ENCODE measurements at places on chromosomes 3 and 15.

GRCh38 chr15:77167406-77167805, 96.5 kb upstream of the TSPAN3 start:
- no peak for DNase-seq

DNA sequence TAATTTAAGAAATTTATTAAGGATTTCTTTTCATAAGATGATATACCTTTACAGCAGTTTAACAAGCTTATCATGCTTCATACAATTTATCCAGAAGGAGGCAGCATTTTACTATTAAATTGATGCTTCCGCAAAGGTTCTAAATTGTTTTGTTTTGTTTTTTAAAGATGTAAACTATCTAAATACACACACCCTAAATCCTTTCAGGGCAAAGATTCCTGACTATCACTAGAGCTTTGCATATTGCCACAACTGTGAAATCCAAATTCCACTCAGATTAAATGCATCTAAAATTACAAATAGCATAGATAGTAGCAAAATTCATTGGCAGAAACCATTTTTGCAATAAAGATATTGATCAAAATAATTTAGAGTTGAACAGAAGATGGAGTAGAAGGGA, 44.5 kb upstream of the CCNL1 start:
- DNase-seq: peak; percentile 57

GRCh38 chr15:41937568-41937923, 34.8 kb downstream of the EHD4 start:
- DNase-seq: no peak

DNA sequence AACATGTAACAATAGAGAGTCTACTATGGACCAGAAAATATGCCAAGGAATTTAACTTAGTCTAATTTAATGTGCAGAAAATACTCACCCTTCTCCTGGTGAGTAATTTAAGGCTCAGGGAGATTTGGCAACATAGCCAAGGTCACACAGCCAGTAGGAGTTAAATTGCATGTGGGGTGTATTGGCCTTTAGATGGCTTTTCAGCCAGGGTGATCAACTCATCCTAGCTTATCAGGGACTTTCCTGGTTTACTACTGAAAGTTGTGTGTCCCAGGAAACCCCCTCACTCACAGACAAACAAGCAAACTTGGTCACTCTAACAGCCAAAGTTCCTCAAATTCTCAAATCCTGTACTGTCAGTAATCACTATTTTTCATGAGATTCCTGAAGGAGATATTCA, 2.6 kb upstream of the SLC9A9 start:
- DNase-seq: no peak

DNA sequence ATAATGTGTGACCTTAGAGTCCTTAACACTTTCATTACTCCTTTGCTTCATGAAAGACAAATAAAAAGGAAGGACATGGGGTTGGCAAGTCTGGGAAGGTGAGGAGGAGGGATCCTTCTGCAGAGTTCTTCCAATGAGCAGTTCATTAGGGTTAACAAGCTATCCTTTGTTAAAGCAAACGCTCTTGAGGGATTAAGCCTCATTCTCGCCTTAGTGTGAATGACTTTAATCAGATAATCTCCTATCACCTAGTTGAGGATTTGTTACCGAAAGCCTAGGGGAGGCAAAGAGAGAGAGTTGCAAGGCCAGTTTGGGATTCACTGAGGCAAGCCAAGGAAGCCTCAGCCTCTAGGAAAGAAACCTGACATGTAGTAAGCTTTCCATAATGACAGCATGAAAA, 7.4 kb upstream of the MBNL1 start:
- no peak for DNase-seq

- DNase-seq: no peak
Measured at GRCh38 chr3:41404582-41404981, 205.3 kb downstream of the CTNNB1 start.

GRCh38 chr15:98202256-98202655, 241.8 kb downstream of the ARRDC4 start:
- no peak for DNase-seq

- DNase-seq: no peak
Measured at GRCh38 chr3:108959017-108959416, 5.3 kb upstream of the GUCA1C start.

GRCh38 chr3:151866711-151867410, 6.6 kb upstream of the SUCNR1 start:
- peak; percentile 15 for DNase-seq

DNA sequence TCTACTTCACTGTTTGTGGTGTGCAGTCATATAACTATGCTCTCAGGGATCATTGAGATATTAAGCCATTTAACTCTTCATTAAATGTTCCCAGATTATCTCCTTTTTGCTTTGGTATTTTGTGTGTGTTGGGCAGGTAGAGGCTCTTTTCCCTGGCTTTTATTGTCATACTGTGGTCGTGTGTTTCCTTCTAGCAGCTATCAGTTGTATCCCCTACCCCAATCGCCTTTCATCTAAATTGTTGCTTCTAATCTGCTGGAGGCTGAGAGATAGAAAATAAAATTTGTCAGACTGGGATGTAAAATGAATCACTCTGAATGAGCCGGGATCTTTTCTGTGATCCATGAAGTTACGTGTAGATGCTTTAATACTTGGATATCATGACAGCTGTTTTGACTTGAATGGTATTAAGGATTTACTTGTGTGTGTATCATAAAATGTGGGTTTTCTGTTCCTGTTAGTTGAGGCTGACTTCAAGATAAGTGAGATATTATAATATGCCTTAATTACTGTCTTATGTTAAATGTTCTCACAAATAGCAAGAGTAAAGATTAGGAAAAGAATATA, 9.2 kb downstream of the NFKBIZ start:
- DNase-seq: no peak

DNA sequence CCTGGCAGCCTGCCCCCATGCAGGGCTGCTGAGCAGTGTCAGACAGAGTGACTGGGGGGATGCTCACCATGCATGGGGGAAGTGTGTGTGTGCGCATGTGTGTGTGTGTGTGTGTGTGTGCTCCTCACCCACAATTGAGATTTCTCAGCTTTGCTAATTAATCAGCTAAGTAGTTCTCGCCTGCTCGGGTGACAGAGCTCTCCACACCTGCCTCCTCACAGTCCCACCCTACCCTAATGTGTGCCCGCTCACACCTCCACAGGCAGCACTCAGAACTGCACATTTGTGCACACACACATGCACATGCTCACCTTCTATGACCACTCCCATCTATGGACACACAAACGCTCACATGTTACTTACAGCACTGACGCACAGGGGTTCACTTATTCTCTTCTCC, 37.3 kb downstream of the CACNA2D2 start:
- no peak for DNase-seq

GRCh38 chr3:155356594-155357370, 63.3 kb upstream of the STRIT1 start:
- no peak for DNase-seq

DNA sequence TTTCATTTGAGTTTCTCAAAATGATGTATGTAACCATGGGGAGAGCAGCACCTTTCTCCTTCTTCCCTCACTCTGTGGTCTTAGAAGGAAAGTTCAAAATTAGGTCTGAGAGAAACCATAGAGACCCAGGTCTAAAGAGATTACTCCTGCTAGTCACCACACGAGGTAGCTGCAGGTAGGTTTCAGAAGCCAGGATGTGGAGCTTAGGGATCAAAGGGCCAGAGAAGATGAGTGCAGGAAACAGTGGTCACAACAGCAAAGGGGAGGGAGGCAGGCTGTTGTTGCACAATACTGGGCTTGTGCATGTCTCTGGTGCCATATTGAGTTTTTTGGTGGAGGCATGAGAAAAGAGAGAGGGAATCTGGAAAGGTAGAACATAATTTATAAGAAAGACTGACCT, 583.6 kb downstream of the AGBL1 start:
- no peak for DNase-seq

GRCh38 chr3:71395927-71396695, 187.4 kb downstream of the FOXP1 start:
- DNase-seq: no peak

DNA sequence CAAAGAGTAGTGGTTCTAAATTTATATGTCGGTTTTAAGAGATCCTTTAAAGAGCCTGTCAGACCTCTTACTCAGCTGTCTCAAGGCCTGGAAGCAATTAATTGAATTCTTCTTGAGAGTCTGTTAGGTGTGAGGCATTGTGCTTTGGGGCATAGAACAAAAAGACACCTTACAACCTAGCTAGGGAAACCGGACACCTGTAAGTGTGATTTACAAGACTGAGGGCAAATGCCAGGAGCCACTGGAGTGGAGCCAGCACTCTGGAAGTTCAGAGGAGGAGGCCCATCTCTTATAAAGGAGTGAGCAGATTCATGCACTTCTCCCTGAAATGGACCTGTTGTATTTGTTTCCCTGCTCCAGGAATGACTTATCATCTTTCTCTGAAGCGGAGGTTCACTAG, 97.7 kb upstream of the NUDT16 start:
- DNase-seq: no peak

- DNase-seq: no peak
Measured at GRCh38 chr15:69760258-69760845, 307.7 kb downstream of the RPLP1 start.

DNA sequence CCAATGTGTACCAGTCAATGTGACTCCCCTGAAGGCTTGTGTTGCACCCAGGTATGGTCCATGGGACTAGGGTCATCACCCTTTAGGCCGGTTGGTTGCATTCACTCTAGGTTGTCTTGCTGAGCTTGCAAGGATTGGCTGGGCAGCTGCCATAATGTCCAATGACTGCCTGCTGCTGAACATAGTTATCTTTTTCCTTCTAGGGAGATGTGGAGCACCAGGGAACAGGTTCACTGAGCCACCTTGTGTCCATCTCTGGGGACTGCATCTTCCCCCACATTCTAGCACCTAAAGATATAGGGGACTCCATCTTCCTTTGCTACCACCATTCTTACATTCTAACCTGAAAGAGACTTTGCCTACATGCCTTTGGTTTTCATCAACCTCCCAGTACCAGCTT, 580.4 kb upstream of the TBL1XR1 start:
- peak; percentile 61 for DNase-seq

- DNase-seq: peak; percentile 73
Measured at GRCh38 chr15:94602754-94603470, 371.6 kb downstream of the MCTP2 start.

- no peak for DNase-seq
Measured at GRCh38 chr3:59734061-59734460, 684.2 kb upstream of the CFAP20DC start.

DNA sequence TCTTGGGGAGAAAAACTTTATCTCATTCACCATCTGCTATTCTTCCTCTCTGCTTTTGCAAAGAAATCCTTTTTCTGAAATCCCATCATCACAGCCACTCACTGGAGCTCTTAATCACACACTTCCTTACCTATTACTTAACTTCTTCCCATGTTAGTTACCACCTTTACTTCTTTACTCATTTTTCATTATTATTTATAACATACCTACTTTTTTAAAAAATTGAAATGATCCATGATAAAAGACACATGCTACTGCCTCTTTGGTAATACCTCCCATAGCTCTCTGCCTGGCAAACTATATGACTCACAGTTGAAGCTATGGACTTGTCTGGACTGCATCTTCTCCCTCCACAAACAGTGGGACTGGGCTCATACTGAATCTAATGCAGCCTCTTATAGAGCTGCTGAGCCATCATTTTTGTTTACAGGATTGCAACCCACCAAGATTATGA, 150.3 kb downstream of the TNIK start:
- no peak for DNase-seq
